ENCODE measurements at places on chromosomes 7 and 10.

DNA sequence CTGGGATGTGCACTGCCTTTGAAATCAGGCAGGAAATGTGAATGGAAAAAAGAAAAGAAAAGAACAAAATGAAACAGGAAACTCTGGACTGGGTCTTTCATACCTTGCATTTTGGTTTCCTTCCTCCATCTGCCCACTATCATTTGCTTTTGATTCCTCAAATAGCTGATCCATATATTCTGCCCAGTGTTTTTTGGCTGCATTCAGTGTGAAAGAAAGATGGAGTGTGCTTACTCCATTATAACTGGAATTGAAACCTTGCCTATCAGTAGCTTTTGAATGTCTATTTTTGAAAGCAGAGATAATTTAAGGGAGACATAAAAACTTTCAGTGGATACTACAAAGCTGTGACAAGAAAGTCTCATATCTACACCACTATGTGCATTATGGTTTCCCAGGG, 64.1 kb upstream of the ASAH2 start:
- no peak for DNase-seq

DNA sequence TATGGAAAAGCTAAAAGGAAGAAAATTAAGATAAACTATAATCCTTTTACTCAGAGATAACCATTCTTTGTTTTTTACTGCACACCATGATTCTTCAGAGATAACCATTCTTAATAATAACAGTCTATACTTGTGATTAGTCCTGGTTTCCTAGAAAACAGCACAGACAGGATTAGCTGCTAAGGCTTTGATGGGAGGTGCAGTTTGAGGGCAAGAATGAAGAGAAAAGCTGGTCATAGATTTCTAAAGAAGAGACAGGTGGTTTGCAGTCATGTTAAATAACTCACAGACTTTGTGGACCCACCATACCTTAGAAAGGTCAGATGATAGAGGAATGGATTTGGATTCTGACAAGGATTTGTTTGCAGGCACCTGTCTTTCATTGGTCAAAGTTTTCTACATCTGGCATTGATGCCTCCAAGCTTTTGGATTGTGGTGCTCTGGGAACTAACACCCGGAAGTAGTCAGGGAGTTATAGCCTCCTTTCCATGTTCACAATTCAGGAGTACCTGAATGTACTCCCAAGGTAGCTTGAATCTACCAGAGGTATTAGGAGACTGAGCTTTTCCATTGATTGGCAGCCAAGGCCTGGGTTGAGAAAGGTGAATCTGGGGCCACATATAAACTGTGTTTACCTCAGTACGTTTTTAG, 3.7 kb downstream of the SMC3 start:
- DNase-seq: no peak

DNA sequence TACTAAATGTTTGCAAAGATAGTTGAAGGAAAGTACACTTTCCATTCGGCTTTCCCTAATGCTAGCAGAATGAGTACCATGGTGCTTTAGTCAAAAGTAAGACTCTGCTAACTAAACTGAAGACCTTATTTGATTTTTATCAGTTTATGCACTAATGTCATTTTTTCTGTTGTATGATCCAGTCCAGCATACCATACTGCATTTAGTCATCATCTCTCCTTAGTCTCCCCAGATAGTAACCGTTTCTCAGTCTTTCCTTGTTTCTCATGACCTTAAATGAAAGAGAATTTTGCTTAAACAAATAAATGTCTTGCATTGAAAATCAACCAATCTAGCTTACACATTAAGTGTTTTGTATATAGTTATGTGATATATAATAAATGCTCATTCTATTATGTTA, 529.5 kb upstream of the SEMA3D start:
- DNase-seq: no peak

GRCh38 chr7:259751-260405, 30.1 kb upstream of the FOXL3 start:
- DNase-seq: no peak

DNA sequence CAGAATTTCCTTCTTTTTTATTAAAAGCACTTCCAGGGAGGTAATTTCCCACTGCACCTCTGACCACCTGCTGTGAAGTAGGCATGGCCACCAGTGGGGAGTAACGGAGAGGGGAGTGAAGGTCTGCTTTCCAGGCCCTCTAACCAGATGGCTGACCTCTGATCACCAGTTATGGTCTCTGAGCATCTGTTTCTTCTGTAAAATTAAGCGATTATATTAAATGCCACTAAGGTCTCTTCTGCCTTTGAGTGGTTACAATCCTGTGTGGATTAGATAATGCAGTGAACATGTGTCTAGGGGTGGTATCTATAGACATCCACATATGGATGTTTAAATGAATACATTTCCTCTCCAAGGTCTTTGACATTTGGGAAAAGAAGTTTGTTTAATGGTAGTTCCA, 199.6 kb downstream of the HERPUD2 start:
- DNase-seq: no peak

- no peak for DNase-seq
These were observed 534 bp upstream of the ACBD5 start for GRCh38 chr10:27241010-27241651.

GRCh38 chr7:5693529-5693928, 87.9 kb downstream of the RNF216 start:
- no peak for DNase-seq

GRCh38 chr10:103153302-103154197, 39.5 kb downstream of the NT5C2 start:
- no peak for DNase-seq

DNA sequence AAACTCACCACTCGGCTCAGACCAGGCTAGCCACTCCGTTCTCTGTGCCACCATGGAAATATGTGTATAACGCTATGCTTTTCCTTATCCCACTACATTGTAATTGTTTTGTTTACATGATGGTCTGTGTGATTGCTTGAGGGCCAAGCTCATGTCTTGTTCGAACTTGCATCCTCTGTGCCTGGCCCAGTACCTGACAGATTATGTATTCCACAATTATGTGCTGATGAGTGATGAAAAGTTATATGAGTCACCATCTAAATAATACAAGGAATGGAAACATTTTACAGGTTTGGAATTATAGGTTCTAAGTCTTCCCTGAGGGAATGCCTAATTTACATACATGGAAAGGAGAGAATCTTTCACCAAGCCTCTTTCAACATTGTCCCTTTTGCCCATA, 137.4 kb downstream of the C7orf25 start:
- no peak for DNase-seq

- no peak for DNase-seq
These were observed 24.2 kb upstream of the ARMC3 start for GRCh38 chr10:22903694-22904093.

DNA sequence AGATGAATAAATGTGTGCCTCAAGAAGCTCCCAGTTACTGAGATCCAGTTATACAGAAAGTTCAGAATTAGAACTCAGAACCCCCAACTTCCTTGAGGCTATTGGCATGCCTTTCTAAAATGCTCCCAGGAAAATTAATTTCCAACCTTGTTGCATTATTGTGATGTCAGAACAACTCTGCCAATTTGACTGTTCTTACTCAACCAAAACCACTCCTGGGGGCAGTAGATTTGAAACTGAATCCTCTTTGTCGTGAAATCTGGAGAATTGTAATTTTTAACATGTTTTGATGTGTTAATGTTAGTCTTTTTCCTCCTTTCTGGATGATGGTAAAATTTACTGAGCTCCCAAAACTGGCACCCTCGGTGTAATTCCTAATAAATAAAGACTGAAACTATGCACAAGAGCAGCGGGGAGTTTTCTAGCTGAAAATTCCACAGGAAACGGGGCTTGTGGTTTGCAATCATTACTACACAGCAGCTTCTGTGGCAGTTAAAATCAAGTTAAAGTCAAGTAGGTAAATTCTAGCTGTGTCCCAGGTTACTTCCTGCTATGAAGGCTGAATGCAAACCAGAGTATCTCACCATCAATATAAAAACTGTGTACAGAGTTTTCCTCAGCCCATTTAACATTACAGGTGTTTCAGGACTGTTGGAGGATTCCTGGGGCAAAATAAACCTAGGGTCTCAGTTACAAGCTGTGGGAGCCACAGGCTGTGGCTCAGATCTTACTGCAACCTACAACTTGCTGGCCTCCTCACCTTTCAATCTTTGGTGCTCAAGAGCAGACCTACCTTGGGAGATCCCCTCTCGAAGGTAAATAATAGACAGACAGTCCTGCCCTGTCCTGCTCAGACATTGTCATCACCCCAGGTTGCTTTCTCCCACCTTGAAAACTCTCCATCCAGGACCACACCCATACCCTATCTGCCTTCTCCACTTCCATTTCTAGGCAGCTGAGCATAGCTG, 156.3 kb upstream of the KMT2E start:
- DNase-seq: no peak

- no peak for DNase-seq
These were observed 2.3 kb downstream of the GLRX3 start for GRCh38 chr10:130138479-130138866.

GRCh38 chr10:61835069-61835945, 66.2 kb upstream of the ARID5B start:
- no peak for DNase-seq

- DNase-seq: no peak
These were observed 325.6 kb downstream of the ZWINT start for GRCh38 chr10:56035489-56035888.

GRCh38 chr10:122567056-122567660, 6.6 kb downstream of the DMBT1 start:
- DNase-seq: peak; percentile 6

- DNase-seq: no peak
These were observed 327.7 kb downstream of the CXCL12 start for GRCh38 chr10:44056967-44057805.

- DNase-seq: no peak
These were observed 34.8 kb downstream of the LUC7L2 start for GRCh38 chr7:139394540-139394939.

DNA sequence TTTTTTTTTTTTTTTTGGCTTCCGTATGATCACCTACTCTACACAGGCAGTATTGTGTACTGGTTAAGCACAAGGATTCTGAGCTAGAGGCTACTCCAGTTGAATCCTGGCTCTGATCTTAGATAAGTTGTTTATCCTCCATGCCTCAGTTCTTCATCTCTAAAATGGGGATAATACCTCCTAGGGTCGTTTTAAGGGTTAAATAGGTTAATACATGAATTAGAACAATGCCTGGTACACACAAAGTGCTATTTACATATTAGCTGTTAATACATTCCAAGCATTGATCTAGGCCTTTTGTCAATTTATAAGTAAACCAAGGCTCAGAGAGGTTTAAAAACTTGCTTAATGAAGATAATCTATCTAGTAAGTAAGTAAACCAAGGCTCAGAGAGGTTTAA, 59.0 kb downstream of the ST7 start:
- DNase-seq: no peak

- no peak for DNase-seq
These were observed 2.0 kb downstream of the IFRD1 start for GRCh38 chr7:112452102-112452888.

- no peak for DNase-seq
These were observed 46.0 kb downstream of the MINPP1 start for GRCh38 chr10:87550741-87551140.

DNA sequence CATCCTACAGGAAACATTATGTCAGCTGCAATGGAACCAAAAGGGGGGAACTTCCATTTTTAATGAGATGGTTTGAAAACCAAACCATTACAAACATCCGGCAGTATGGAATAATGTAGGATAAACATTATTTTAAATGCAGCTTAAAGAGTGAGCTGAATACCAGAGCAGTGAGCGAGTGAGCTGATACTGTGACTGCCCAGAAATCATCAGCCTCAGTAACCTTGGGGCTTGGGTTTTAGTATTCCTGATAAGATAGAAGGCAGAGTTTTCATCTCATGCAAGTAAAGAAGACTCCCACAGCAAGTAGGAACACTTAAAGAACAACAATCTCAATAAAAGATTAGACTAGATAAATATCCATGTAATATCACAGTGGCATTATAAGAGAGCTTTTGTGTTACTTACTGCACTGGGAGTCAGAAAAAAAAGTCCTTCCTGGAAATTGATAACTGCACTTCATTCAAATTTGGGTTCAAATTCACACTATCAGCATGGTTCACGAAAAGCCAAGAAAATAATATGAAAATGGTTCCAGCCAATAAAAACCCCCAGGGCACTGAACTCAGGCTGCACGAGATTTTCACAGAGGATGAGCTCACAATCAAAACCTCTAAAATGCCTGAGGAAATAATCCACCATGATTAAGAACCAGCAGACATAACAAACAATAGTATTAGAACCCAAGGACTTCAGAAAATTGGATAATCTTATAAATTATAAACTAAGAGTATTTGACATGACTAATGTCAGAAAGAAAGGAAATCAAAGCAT, 115.7 kb downstream of the MTPAP start:
- DNase-seq: no peak

DNA sequence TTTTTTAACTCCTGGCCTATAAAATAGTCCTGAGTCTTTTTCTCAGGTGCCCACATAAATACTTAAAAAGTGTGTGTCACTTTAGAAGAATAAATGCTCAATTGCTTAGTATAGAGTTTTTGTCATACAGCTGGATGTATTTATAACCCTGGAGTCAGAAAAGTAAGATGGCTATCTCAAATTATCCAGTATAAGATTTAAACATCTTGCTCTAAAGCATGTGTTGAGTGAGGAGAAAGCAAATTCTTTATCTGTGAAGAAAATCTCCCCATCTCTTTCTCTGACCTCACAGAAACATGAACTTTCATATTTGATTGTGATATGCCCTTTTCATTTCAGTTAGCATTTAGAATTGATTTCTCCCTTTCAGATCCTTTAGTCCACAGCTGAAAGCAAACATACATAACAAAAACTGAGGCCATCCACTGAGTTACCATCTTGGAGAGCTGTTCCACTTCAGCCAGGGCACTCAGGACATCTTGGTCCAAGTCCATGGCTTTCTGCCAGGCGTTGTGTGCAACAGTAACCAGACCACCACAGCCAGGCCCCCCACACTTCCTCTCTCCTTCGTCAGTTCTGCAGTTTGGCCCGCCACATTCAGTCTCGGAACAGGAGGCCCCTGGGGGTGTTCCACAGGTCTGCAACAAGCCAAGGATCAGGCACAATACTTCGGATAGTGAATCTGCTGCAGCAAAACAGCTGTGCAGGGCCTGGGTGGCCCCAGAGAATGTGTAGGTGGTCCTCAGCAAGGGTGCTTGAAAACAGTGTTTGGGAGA, 40.9 kb downstream of the DLD start:
- no peak for DNase-seq

DNA sequence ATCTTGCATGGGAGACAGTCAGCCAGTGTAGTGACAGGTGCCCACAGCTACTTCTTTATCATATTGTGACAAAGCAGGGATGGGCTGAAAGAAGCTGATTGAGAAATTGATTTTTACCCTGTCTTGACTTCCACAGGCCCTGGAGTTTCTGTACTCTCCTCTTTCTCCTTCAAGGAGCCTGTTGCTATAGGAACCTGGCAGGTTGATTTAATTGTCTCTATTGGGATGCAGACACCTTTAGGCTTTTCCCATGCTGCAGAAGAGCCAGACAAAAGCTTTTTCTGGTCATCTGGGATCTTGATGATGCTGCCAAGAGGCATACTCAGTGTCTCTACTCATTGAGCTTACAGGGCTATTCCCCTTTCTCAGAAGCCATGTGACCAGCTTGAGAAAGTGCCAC, 754.8 kb downstream of the KCNMA1 start:
- no peak for DNase-seq

GRCh38 chr10:50540069-50540825, 83.5 kb downstream of the SGMS1 start:
- DNase-seq: no peak
